ENCODE measurements at places on chromosomes 16 and 17.

DNA sequence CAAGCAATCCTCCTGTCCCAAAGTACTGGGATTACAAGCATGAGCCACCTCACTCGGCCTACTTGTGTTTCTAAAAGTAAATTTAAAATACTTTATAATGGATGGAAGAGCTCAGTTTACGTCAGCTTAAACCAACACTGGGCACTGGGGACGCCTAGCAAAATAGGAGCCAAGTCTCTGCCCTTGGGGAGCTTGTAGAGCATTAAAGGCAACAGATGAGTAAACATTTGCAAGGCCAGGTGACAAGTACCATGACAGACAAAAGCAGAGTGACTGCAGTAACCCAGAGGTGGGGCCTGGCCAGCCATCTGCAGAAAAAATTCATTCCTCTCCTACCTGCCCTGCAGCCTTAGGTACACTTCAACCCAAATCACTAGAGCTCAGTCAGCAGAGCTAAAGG, 12.1 kb upstream of the NLK start:
- DNase-seq: no peak
- no peaks in the 10 kb centered on the region for H3K36me3 ChIP-seq
- H3K27ac ChIP-seq: no peak overlapping the region
- no peaks in the 10 kb centered on the region for H3K27me3 ChIP-seq
- H3K4me1 ChIP-seq: no peaks in the 10 kb centered on the region

DNA sequence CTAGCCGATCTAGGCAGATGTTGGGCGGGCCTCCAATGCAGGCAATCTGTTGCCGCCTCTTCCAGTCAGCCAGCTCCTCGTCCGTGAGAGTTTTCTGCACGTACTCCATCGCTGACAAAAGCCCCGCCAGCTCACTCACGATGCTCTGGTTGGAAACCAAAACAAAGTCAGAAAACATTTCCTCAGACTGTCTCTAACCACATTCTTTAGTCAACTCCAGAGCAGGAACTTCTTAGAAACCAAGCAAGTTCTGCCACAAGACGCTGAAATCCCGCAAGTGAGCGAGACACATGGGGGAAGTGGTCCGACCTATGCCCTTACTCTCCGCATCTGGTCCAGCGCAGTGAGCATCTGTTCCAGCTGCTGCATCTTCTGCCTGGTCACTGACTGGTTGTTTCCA, 49.1 kb downstream of the STAT5A start:
- H3K27me3 ChIP-seq: no peaks in the 10 kb centered on the region
- H3K36me3 ChIP-seq: peaks cover 74% of the 10 kb centered on the region
- peak overlapping the region; percentile 91 for H3K27ac ChIP-seq
- peaks cover 78% of the 10 kb centered on the region for H3K4me1 ChIP-seq
- peak overlapping the region; percentile 60 for H3K4me3 ChIP-seq

GRCh38 chr16:4608704-4608980, 6.0 kb downstream of the UBALD1 start:
- no peaks in the 10 kb centered on the region for H3K36me3 ChIP-seq
- DNase-seq: no peak
- no peak overlapping the region for H3K4me3 ChIP-seq
- peaks cover 6% of the 10 kb centered on the region for H3K4me1 ChIP-seq

GRCh38 chr17:45050481-45051059, 862 bp downstream of the DCAKD start:
- H3K27me3 ChIP-seq: no peaks in the 10 kb centered on the region
- peaks cover 9% of the 10 kb centered on the region for H3K36me3 ChIP-seq
- peak; percentile 63 for DNase-seq
- peaks cover 41% of the 10 kb centered on the region for H3K4me1 ChIP-seq

GRCh38 chr17:76541739-76542454, 2.1 kb downstream of the PRCD start:
- DNase-seq: no peak
- H3K36me3 ChIP-seq: no peaks in the 10 kb centered on the region
